ENCODE measurements at places on chromosomes 1 and 21.

GRCh38 chr1:89887270-89887669, 66.4 kb downstream of the LRRC8D start:
- no peak for DNase-seq

GRCh38 chr1:180981596-180982387, 40.9 kb downstream of the STX6 start:
- no peak for DNase-seq

DNA sequence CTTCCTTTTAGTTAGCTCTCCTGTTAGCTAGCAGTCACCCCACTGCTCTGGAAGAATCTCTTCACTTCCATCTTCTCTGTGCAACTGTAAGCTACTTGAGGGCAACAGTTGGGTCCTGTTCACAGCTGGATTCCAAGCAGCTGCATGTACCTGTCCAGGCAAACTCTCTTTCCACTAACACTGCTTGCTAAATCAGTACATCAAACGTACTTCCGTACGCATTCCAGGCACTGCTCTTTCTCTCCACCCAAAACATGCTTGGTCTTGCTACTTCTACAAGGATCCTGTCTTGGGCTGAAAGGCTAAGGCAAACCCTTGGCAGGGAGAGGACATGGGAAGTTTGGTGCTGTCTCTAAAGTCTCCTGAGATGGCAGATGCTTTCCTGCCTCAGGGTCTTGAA, 139.2 kb upstream of the CACNA1E start:
- no peak for DNase-seq

GRCh38 chr1:212967801-212968200, 17.5 kb downstream of the VASH2 start:
- no peak for DNase-seq

GRCh38 chr1:170664828-170665612, 1.1 kb downstream of the PRRX1 start:
- DNase-seq = no peak
